ENCODE measurements at places on chromosomes 7 and 10. TPM values are rescaled to one million over a fixed set of nuclear protein-coding genes. Genes with fewer than 3 reads are reported as not detected.

Gene PPP1R3C
- total RNA-seq: 139 TPM

Gene TSPAN13
- 1.1 TPM for total RNA-seq

Gene SIRT1
- 18.7 TPM for total RNA-seq

Gene SPDYE16
- not detected for total RNA-seq

Gene FXYD4
- not detected for total RNA-seq

Gene SPDYE2B
- not detected for total RNA-seq

Gene NSMCE4A
- 13.4 TPM for total RNA-seq

Gene MAT1A
- not detected for total RNA-seq
